Epithelial cell of proximal tubule (primary cell): ENCODE measurements at places on chromosomes 7 and 10. TPM values are rescaled to one million over a fixed set of nuclear protein-coding genes. Genes with fewer than 3 reads are reported as not detected.

Gene STEAP2
- total RNA-seq = 2.1 and 2.7 TPM in 2 replicates

Gene GLI3
- total RNA-seq = 2.1 and 2.6 TPM in 2 replicates

Gene DRGX
- total RNA-seq = not detected in 2 replicates

Gene LRRC4
- total RNA-seq = 1.1 and 1.3 TPM in 2 replicates
